ENCODE measurements at places on chromosomes 11 and 22. TPM values are rescaled to one million over a fixed set of nuclear protein-coding genes. Genes with fewer than 3 reads are reported as not detected.

Gene NAT10
- 22.7 TPM for total RNA-seq

Gene ISX
- total RNA-seq = not detected

Gene UPK3A
- not detected for total RNA-seq

Gene MUC5AC
- total RNA-seq = not detected

Gene TRIM64C
- total RNA-seq = not detected

Gene SAA2
- not detected for total RNA-seq

Gene OR5P2
- not detected for total RNA-seq
